ENCODE measurements at places on chromosomes 5 and 9. TPM values are rescaled to one million over a fixed set of nuclear protein-coding genes. Genes with fewer than 3 reads are reported as not detected.

The CARD6 gene
- 4.4 TPM for total RNA-seq

GRCh38 chr9:74284581-74285450 lies 212.3 kb upstream of the RORB start:
- H3K4me3 ChIP-seq = no peak overlapping the region
- no peak overlapping the region for H3K27ac ChIP-seq
- no peaks in the 10 kb centered on the region for H3K36me3 ChIP-seq
- no peaks in the 10 kb centered on the region for H3K27me3 ChIP-seq
- H3K4me1 ChIP-seq = peaks cover 5% of the 10 kb centered on the region

DNA sequence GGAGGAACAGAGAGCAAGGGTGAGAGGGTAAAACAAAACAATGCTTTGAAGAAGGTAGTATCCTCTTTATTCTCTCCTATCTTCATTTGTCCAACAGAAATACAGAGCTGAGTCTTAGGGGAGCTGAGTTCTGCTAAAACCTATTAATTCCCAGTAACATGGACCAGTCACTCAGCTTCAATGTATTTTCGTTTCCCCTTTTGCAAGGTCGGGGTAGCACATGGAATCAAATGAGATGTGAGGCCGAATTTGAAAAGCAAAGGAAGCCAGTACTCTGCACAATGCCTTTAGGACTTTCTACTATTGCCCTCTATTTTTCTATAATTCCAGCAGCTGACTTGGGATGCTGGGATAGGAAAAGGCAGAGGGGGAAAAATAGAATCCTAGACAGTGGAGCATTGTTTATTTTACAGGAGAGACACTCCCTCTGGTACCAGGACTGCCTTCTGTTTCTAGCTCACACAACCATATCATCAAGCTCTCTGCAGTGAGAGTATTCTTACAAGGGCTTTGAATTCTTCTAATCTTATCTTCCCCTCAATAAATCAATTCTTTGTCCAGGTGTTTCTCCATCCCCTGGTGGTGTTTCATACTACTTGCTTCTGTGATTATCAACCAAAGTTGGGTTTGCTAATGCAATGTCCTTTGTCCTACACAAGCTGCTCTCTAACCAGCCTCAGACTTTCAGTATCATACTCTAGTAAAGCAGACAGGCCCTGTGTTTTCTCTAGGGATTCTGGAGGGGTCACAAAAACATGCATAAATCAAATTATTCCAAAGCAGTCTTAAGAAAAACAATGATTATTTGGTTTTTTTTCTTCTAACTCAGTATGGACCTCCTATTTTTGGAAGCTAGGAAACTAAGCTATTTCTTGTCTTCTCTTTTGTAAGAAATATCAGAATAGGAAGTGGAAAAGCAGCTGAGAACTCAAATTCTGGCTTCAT lies 341.5 kb downstream of the OSTF1 start:
- no peak overlapping the region for H3K4me3 ChIP-seq
- H3K27ac ChIP-seq = no peak overlapping the region
- H3K4me1 ChIP-seq = no peaks in the 10 kb centered on the region
- H3K27me3 ChIP-seq = no peaks in the 10 kb centered on the region
- no peaks in the 10 kb centered on the region for H3K36me3 ChIP-seq

GRCh38 chr9:90092508-90092907 lies 487.7 kb downstream of the GADD45G start:
- no peaks in the 10 kb centered on the region for H3K36me3 ChIP-seq
- peaks cover 17% of the 10 kb centered on the region for H3K4me1 ChIP-seq
- H3K4me3 ChIP-seq = no peak overlapping the region
- peaks cover 32% of the 10 kb centered on the region for H3K27me3 ChIP-seq
